ENCODE measurements at places on chromosomes 3 and 15. TPM values are rescaled to one million over a fixed set of nuclear protein-coding genes. Genes with fewer than 3 reads are reported as not detected.

GRCh38 chr3:32423956-32424557 is 32.4 kb downstream of the CMTM7 start:
- no peak for DNase-seq

DNA sequence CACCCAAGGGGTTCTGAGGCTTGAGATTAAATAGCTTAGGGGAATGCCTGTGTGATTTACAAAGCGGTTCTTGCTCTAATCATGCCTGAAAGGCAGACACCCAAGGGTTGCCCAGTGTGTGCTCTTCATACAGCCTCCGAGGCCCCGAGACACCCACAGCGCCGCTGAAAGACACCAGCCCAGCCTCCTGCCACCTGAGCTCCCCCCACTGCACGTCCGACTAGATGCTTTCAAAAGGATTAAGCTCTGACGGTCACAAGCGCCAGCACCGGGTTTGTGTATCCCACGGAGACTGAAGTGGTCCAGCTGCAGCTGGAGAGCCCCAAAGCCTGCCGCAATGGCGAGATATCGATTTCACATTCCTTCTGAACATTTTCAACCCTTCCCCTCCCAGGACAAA is 50.3 kb downstream of the SPATA12 start:
- no peak for DNase-seq

Gene RHCG
- 0.76 TPM for total RNA-seq

Gene CPA3
- total RNA-seq: not detected

All from heart left ventricle (tissue), 16 donors.